Neural crest cell (in vitro differentiated cells): ENCODE measurements at places on chromosomes 6 and 20.

DNA sequence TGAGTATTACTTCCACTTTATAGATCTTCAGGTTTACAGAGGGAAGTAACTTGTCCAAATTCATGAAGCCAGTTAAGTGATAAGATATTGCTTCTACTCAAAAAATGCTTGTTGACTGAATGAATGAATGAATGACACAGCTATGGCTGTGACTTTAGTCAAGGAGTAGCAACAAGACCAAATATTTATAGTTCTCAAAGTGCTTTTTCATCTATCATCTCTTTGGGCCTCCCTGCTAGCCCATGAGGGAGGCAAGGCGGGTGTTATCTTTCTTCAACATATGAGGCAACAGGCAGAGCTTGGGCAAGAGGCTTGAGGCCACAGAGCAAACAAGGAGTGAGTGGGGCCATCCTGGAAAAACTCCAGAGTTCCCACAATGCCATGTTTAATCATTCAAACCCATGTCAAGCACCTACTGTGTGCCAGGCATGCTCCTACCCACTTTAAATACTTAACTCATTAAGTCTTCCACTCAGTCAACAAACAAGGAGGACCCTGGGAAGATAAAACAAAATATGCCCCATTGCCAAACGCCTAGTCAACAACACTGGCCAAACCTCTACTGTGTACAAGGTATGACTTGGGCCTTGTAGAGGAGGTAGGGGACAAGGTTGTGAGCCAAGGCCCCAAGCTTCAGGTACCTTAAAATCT lies 15.9 kb downstream of the BCL2L1 start:
- no peak for DNase-seq

GRCh38 chr20:35837577-35838195 lies 65.9 kb downstream of the PHF20 start:
- no peak for DNase-seq

GRCh38 chr6:41373919-41374617 lies 38.7 kb downstream of the NCR2 start:
- DNase-seq: no peak

GRCh38 chr6:25655723-25656122 lies 3.7 kb downstream of the SCGN start:
- no peak for DNase-seq

DNA sequence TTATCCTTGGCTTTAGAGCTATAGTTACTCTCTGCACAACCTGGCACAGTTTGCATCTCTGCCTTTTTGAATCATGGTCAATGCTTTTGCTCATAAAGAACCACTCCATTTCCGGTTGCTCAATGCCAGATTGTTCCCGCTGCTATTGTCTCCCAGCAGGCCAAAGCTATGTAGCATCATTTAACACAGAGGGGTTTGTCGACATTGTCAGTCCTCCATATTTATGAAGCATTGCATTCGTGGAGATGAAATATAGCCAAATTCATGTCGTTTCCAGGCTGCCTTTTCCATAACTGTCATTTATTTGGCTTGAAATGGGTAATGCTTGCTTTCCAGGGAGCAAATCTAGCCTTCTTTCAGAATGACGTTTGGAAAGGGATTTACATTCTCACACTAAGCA lies 598.8 kb downstream of the EPHA7 start:
- no peak for DNase-seq

- no peak for DNase-seq
Observed at GRCh38 chr6:144285548-144285797, 338 bp downstream of the UTRN start.

DNA sequence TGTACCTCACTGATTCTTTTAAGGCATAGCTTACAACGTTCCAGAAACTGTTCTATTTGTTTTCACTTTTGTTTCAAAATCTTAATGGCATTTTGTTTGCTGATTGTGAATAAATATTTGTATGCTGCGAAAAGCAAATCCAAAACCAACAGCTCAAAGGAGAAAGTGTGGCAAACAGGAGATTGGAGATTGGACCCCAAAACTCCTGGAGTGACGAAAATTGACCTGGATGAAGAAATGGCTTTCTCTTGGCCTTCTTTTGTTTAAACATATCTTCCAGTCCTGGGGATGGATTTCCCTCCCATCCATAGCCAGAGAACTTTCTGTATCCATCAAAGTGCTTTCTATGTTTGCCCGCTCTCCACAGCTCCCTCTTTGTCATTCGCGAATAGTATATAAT lies 2.8 kb upstream of the CTCFL start:
- DNase-seq: no peak

- no peak for DNase-seq
Observed at GRCh38 chr6:21536280-21536766, 57.2 kb upstream of the SOX4 start.
